ENCODE measurements at places on chromosomes 7 and 10.

GRCh38 chr7:125253452-125254190 is 324.0 kb upstream of the POT1 start:
- no peak for DNase-seq

DNA sequence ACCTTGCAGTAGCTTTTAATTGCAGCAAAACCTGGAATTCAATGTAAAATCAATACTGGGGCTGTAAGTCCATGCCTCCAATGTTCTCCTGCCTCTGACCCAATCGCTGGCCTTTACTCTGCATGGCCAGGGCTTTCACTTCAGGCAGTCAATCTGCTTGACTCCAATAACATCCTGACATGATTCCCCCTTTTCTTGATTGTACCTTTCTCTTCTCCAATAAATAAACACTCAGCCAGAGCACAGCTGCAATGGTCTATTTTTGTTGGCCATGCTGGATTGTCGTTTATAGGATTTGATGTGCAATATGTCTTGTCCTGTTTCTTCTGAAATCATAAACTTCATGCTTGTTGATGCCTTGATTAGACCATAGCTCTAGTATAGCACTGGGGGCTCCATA is 97.8 kb upstream of the COL1A2 start:
- DNase-seq: no peak

DNA sequence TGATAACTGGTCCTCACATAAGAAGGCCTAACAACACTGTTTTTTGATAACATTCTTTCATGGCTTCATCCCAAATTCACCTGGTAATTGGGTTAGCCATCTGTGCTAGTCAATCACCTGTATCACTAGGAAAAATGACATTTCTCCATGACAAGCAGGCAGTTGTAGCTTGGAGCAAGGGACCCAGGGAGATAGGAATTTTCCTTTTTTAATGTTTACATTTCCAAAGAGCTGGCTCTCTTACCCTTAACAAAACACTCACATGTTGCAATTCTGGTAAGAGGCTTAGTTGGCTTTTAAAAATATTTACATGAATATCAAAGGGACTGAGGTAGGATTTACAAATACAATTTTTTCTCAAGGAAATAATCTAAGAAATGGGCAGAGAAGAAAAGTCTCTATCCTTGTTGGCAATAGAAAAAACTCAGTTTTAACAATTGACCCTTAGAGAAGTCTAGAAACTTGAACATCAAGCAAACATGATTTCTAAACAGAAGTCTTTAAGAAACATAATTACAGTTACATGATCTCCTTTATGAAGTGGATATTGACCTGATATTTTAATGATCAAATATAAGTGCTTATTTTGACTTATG is 16.1 kb upstream of the AKR1C1 start:
- DNase-seq: no peak

GRCh38 chr7:100396421-100396982 is 23.2 kb downstream of the PILRA start:
- peak; percentile 22 for DNase-seq

DNA sequence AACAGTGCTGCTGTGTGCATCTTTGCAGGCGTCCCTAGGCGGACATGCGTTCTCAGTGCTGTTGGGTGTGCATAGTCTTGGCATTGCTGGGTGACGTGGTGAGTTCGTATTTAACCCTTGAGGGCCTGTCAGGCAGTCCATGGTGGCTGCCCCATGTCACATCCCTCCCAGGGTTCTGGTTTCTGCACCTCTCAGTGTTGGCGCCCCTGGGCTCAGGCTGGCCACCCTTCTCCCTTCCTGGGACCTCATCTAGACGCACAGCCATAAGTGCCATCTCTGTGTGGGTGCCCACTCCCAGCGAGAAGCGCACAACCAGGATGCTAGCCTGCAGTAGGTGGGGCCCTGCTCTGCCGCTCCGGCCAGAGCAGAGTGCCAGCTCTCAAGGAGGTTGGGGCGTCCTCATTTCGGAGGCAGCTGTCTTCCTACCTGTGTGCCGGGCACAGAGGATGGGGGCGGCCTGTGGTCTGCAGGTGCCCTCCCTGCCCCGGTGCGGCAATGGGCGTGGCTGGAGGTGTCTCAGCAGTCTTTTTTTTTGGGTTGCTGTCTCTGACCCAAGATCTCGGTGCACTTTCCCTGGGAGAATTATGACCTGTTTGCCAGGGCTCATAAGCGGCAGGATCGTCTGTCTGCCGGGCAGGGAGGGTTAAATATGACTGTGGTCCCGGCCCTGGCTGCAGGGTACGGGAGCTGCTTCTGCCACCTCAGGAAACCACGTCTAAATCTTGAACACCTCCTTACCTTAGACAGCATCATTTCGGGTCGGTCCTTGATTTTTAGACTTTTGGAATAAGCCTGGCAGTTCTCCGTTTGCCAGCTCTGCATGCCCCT is 6.5 kb downstream of the INPP5A start:
- DNase-seq: no peak

GRCh38 chr7:36600869-36601530 is 123.3 kb downstream of the AOAH start:
- DNase-seq: no peak

- DNase-seq: no peak
Measured at GRCh38 chr10:3031490-3031889, 35.9 kb upstream of the PFKP start.

DNA sequence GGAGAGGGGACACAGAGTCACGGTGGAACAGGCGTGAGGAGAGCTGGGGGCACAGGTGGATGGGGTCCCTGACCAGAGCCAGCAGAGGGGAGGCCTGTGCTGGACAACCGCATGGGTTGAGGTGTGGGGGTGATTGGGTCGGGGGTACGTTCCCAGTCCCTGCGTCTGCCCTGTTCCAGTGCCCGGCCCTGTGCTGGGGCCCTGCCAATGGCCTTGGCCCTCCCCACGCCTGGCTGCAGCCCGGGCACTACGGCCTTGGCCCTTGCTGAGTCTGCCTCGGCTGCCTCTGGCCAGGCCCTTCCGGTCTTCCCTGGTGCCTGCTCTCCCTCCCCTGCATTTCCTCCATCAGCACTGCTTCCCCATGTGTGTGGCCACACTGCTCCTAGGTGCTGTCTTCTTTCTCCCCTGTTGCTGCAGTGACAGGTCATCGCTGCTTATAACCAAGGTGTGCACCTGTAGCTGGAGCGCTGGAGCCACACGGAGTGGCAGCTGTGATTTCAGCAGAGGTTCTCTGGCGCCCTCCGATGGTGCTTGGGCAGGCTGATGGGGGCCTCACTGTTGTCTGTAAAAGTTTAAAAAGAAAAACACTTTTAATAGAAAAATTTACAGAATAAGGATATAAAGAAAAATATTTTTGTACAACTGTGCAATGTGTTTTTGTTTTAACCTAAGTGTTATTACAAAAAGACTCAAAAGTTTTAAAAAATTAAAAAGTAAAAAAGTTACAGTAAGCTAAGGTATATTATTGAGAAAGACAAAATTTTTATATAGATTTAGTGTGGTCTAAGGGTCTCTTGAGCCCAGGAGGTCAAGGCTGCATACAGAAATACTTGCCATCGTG is 45.2 kb upstream of the BHLHA15 start:
- peak; percentile 34 for DNase-seq

- DNase-seq: no peak
Measured at GRCh38 chr10:119862524-119862923, 10.1 kb downstream of the MCMBP start.

- DNase-seq: no peak
Measured at GRCh38 chr7:1700536-1701333, 30.7 kb downstream of the ELFN1 start.

DNA sequence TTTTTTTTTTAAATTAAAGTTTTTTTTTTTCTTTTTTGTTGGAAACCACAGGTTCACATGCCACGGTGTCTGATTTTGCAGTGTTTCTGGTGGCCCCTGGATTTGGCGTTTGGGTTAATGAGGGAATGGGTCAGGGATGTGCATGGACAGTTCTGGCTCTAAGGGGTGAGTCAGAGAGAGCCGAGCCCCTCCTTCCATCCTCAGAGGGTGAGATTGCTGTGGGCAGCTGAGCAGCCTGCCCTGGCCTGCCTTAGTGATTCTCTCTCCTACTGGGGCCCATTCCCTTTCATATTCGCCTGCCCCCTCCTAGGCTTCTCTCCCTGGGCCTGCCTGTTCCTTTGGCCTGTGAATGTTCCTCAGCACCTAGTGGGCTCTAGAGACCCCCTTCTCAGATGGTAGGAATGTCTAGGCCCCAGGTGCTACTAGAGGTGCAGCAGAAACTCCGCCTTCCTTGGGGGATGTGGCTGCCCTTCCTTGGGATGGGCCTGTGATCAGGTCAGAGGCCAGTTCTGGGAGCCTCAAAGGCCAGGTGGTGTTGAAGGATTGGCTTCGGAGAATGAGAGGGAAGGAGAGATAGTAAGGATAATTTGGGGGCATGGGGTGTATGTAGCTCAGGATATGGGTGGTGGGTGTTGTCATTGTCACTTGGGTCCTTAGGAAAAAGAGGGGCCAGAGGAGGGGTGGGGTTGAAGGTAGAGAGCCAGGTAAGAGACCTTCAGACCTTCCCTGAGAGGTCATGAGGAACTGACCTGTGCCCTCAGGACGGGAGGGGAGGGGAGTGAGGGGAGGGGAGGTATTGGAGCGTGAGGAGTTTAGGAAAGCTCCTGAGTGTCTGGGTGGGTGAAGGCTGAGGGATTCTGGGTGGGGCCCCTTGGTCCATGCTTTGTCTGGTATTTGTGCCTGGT is 19.8 kb downstream of the TSPAN14 start:
- no peak for DNase-seq

GRCh38 chr10:80205477-80206276 is at the start of gene ANXA11:
ANXA11 (minus strand) TSS chr10:80205537; CDS start chr10:80172861, 32,676 bp downstream.
- peak; percentile 83 for DNase-seq

GRCh38 chr7:105024734-105025133 is 10.7 kb downstream of the KMT2E start:
- no peak for DNase-seq

GRCh38 chr7:99601656-99602310 is 3.7 kb downstream of the TMEM225B start:
- no peak for DNase-seq

DNA sequence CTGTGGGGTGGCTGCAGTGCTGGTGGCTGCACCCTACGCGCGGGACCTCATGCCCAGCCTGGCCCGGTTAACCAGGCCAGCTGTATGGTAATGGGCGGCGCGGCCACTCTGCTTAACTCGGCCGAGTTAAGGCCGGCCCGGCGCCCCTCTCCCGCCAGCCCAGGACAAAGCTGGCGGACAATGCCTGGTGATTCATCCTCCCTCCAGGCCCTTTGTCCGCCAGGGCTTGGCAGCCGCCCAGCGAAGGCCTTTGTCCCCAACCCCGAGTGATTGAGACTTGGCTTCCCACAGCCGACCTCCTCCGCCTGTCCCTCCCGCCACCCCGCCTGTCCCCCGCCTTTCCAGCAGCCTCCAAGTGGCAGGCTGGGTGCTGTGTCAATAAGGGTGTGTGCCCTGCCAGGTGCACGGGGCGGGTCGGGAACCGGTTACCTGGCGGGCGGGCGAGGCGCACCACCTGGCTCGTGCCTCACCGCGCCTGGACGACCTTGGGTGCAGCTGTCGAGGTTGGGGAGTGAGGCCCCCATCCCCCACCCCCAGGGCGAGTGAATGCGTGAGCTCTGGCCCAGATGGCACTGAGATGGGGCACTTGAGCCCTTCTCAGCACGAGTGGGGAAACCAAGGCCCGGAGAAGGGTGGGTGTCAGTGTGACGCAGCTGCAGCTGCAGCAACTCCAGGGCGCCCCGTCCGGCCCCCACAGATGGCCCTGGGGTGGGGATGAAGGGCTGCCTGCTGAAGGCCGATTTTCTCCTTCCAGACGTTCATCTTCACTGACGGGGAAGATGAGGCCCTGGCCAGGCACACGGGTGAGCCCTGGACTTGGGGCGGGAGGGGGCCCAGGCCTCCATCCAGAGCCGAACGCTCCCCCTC is 4.6 kb downstream of the LFNG start:
- no peak for DNase-seq

DNA sequence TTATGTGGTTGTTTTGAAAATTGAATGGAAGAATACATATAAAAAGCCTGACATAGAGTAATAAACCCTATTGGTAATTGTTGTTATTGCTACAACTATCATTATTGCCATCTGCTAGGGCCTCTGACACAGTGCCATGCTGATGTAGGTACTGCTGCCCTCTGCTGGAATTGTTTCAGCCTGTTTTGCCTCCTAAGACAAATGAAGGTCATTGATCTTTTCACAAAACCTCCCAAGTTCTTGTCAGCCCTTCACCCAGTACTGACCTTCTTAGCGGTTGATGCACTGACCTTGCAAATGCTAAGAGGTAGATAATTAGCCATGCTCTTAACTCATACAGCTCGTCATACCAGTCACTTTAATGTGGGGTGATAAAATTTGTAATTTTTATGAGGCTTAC is 975.2 kb downstream of the SORCS1 start:
- no peak for DNase-seq

- no peak for DNase-seq
Measured at GRCh38 chr7:34277016-34277802, 371.9 kb downstream of the BMPER start.

- no peak for DNase-seq
Measured at GRCh38 chr7:158924956-158925355, 68.6 kb downstream of the DYNC2I1 start.

GRCh38 chr10:59887972-59888640 is 18.2 kb downstream of the CCDC6 start:
- no peak for DNase-seq

DNA sequence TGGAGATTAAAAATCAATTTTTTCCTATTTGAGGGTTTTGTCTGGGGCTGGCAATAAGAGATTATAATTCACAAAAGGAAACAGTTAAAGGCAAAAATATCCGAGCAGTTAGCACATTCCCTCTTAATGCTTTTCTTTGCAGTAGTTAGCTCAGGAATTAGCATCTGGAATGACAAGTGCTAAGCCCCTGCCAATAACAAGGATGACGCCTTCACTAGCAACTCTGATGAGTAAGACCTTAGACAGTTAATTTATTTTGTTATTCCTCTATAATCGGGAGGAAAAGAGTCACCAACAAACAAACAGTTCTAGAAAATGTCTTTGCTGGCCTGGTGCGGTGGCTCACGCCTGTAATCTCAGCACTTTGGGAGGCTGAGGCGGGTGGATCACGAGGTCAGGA is 151.3 kb downstream of the TRIL start:
- no peak for DNase-seq

- no peak for DNase-seq
Measured at GRCh38 chr10:18364987-18365775, 225.0 kb downstream of the CACNB2 start.

GRCh38 chr7:130944997-130945396 is 211.0 kb upstream of the KLF14 start:
- no peak for DNase-seq

- no peak for DNase-seq
Measured at GRCh38 chr10:133241501-133242205, 4.0 kb downstream of the VENTX start.

- DNase-seq: no peak
Measured at GRCh38 chr7:43118313-43118712, 5.9 kb downstream of the HECW1 start.
